ENCODE measurements at places on chromosomes 5 and 9.

DNA sequence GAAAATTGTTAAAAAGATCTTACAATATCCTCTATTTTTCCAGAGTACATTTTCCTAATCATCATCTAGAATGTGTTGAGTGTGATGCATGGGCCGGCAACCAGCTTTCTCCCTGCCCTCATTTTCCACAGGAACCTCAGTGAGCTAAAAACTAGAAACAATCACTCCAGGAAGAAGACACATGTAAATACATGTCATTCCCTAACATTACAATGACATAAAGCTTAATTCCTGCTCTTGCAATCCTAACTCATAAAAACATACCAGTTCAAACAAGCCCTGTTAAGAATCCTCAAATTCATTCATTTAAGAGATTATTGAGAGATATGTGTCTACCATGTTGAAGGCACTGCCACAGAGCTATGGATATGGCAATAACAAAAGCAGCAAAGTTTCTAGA is 18.5 kb upstream of the ZNF622 start:
- DNase-seq = no peak

DNA sequence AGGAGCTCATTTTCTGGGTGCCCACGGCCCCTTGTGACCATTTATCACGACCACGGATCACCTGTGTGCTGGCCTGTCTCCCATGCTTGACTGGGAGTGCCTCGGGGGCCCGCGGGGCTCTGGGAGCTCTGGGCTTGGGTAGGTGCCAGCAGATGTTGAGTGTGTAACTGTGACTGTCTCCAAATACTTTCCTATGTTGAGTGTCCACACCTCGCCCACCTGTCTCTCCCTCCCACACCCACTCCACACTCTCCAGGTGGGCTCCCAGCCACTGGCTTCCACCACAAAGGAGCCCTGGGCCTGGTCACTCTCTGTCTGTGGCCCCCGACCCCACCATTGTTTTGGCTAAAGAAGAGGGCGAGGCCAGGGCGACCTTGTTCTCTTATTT is 196.4 kb downstream of the CDK5RAP2 start:
- DNase-seq = no peak

DNA sequence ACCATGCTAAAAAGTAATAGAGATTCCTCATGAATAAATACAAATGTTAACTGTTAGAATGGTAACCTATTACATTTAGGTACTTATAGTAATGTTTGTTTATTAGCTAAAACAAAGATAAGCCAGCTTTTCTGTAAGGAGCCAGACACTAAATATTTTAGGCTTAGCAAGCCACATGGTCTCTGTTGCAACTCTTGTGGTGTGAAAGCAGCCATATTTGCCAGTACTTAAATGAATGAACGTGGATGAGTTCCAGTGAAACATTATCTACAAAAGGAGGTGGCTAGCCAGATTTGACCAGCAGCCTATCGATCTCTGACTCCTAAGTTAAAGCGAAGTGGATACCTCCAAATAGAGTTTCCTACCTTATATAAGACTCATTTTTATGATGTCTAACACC is 331.6 kb downstream of the CDH12 start:
- no peak for DNase-seq

GRCh38 chr5:50958852-50959457 is 292.5 kb downstream of the PARP8 start:
- DNase-seq = no peak

GRCh38 chr5:68240202-68240601 is 24.6 kb downstream of the PIK3R1 start:
- no peak for DNase-seq

DNA sequence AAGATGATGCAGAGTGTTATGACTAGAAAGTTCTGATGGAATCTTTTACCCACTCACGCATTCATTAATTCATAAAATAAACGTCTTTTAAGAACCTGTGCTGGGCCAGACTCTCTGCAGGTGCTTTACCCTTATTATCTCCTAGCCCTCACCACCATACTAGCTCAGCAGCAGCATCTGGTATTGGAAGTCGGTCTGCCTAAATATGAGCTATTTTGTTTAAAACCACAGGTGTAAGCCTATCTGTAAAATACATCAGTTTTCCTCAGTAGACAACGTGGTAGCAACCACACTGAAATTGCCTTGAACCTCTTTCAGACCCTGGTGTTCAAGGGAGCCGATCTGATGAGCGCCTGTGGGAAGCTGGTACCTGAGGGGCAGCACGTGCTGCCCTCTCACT is 69.4 kb downstream of the PPIC start:
- DNase-seq = no peak

DNA sequence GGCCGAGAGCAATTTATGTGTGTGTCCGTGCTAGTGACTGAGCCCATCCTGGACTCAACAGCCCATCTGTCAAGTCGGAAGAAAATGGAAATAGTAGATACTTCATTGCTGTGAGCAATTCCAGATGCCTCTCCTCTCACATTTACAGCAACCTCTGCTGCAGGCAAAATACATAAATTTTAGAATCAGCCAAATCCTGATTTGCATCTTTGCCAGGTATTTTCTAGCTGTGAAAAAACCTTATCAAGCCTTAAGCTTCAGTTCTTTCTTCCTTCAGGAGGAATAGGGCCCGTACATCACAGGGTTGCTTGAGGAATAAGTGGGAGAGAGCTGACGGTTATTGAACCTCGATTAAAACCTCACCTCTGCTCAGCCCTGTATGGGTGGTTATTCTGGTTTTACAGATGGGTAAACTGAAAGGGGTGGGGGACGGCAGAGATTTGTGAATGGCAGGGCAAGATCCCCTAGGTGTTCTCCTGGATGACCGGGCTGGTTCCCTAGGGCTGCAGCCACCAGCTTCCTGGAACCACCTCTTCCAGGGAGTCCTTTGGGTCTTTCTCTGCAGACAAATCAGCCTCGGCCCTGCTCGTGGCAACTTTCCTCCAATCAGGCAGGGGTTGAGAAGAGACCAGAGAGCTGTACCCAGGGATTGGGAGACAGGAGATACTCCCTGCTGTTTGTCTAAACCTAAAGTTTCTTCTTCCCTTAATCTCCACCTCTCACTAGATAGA is 5.3 kb upstream of the MSX2 start:
- DNase-seq = no peak

- no peak for DNase-seq
Observed at GRCh38 chr9:104775976-104776375, 12.0 kb downstream of the NIPSNAP3B start.

- DNase-seq = no peak
Observed at GRCh38 chr9:11235061-11235460, 622.3 kb upstream of the PTPRD start.

DNA sequence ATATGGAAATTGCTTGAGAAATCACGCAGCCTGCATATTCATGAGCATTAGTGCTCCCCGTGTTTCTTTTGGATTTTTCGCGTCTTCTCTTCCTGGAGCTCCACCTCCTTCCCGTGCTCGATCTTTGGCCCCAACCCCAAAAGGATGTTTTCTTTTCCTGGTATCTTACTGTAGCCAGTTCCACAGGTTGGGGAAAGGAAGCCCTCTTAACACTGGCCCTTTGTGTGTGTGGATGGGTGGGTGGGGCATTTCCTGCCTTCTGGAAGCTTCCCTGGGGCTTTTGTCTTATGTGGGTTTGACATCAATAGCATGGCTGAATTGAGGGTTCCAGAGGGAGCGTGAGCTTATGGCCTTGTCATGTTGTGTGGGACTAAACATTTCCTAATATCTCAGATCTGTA is 21.9 kb downstream of the STXBP1 start:
- no peak for DNase-seq

- no peak for DNase-seq
Observed at GRCh38 chr9:93890436-93890935, 64.7 kb downstream of the BARX1 start.

DNA sequence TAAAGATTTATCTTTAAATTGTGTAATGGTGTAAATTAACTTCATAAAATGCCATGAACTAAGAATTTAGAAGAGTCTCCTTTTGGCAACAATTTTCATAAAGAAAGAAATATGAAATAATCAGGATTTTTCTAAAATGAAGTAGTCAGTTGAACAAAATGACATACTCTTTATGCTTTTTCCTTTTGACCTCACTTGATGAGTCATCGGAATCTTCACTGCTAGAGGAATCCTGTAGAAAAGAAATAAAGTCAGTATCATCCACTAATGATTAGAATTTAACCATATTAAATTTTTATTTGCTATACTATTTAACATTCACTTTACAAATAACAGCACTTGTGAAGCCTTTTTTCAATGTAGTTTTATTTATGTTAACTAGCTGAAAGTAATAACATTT is 26.1 kb downstream of the CHD1 start:
- no peak for DNase-seq

DNA sequence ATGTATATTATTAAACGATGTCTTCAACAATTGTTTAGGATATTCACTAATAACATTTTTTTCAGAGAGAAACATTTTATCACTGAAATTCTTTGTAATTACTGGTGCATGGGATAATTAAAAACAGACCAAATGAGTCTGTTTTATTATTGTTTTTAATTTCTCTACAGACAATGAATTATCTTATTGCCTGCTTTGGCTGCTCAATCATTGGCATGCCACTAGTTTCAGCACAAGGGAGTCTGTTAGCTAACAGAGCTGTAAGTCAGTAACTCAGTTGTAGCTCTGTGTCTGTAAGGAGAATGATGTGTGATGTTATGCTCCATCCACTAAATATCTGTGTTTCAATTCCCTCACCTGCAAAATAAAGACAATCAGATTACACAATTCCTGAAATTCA is 443.9 kb downstream of the PRR16 start:
- DNase-seq = no peak

GRCh38 chr5:87526131-87526530 is 113.4 kb upstream of the CCNH start:
- DNase-seq = no peak

GRCh38 chr5:126640866-126641265 is 40.1 kb downstream of the PHAX start:
- no peak for DNase-seq

DNA sequence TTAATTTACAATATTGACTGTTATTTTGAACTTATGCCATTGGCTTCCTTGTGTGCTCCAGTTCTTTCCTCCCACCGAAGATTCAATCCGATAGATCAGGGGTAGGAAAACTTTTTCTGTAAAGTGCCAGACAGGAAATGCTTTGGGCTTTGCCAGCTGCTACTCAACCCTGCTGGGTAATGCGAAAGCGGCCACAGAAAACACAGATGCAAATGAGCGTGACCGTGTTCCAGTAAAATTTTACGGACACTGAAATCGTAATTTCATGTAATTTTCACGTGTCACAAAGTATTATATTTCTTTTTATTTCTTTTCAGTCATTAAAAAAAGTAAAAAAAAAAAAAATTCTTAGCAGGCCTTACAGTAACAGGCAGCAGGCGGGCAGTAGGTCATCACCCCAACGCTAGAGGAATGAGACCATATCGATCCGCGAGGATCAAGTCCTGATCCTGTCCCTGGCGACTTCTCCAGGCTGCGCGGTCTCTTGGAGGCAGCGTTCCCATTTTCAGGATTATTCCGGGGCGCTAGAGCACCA is 599 bp downstream of the NMRK1 start:
- DNase-seq = no peak

DNA sequence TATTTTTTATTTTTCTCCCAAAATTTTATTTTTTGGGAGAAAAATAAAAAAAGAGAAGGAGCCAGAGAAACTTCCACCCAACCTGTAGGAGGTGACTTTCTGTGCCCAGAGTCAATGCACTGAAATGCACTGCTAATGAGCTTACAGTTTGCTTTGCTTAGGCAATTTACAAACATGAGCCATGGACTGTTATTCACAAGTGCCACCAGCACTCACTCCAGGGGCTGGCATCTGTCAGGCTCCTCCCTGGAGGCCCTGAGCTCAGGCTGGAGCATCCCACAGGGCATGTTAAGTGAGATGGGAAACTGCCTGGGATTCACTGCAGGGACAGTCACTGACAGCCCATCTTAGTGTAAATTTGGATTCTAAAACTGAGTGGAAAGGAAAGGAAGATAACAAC is 74.9 kb downstream of the FANCC start:
- no peak for DNase-seq

DNA sequence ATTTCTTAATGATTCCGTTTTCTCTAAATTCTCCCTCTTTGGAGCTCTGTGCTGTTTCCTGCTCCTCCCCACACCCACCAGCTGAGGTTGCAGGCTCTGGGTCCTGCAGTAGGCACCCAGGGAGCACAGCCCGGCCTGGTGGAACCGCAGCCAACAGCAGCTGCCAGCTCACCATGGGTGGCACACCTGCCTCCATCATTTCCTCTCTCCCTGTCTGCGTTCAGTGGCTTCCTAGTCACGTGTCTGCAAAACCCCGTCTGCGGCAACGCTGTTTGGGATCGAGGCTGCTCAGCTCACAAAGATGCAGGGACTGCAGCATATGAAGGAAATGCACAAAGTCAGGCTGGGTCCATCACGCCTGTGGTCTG is 367.8 kb downstream of the IRX2 start:
- DNase-seq = no peak

DNA sequence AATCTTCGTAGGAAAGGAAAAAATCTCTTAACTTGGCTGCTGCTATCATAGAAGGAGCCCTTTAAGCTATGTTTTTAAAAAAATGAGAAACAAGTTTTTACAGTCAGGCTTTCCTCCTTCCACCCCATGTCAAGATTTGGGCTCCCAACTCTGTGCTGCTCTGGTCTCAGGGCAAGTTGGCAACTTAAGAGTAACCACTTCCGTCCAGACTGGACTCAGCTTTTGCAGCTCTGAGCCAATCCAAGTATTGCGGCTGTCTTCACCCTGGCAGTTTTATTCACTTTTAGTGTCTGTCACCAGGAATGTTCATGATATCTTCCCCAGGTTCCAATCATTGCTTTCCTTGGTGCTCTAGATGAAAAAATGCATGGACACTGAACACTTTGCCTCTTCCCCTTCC is 115.9 kb upstream of the GAS1 start:
- DNase-seq = no peak

DNA sequence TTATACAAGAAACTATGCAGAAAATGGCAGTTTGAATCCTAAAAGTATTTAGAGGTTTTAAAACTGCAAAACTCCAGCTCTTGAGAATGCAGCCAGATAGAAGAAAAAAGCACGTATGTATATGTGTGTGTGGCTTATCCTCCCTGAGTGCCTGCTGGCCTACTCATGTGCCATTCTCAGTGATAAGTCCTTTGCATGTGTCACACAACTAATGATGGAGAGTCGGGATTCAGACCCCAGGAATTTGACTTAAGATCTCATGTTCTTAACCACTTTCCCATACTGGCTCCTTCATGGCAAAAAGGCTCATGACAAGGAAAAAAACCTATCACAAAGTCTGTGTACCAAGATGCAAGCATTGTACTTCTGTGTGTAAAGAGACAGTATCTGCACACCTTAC is 26.6 kb downstream of the SMARCA2 start:
- DNase-seq = no peak

- no peak for DNase-seq
Observed at GRCh38 chr9:87499424-87500017, 1.9 kb downstream of the DAPK1 start.

DNA sequence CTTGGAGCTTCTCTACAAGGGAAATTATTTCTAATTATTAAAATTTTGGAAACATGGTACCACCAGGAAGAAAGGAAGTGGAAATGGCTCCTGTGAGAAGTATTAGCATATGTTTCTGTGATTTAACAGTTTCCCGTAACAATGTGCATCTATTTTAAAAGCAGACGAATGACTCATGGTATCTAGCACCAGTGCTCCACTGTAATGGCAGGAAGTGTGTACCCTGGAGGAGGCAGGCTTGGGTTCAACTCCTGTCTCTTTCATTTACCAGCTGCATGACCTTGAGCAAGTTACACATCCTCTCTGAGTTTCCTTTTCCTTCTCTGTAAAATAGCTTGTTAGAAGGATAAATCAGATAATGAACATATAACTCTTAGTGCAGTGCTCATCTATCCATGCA is 41.0 kb upstream of the ANGPTL2 start:
- DNase-seq = no peak
